NCI-H748 treated with DMSO at 0.1 percent for 48 hours (cell line): ENCODE measurements at places on chromosomes 2 and 18.

DNA sequence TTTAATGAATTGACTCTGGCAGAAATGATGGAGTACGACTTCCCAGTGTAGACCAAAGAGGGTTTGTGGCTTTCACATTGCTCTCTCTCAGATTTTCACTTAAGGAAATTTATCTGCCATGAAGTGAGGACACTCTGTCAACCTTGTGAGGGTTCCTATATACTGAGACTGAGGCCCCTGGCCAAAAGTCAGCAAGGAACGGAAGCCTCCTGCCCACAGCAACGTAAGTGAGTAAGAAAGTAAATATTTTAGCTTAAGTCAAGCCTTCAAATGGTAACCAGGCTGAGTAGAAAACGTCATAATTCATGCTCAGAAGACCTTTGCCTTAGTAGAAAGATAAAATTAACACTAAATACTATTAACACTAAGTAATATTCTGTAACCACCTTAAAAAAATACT lies 1080.5 kb upstream of the ACVR2A start:
- DNase-seq: no peak

- DNase-seq: no peak
These were observed 77.1 kb downstream of the SPATS2L start for GRCh38 chr2:200383380-200384110.

GRCh38 chr2:119487434-119488244 lies 36.6 kb downstream of the SCTR start:
- no peak for DNase-seq

- DNase-seq: no peak
These were observed 757.7 kb upstream of the ID2 start for GRCh38 chr2:7924023-7924762.

DNA sequence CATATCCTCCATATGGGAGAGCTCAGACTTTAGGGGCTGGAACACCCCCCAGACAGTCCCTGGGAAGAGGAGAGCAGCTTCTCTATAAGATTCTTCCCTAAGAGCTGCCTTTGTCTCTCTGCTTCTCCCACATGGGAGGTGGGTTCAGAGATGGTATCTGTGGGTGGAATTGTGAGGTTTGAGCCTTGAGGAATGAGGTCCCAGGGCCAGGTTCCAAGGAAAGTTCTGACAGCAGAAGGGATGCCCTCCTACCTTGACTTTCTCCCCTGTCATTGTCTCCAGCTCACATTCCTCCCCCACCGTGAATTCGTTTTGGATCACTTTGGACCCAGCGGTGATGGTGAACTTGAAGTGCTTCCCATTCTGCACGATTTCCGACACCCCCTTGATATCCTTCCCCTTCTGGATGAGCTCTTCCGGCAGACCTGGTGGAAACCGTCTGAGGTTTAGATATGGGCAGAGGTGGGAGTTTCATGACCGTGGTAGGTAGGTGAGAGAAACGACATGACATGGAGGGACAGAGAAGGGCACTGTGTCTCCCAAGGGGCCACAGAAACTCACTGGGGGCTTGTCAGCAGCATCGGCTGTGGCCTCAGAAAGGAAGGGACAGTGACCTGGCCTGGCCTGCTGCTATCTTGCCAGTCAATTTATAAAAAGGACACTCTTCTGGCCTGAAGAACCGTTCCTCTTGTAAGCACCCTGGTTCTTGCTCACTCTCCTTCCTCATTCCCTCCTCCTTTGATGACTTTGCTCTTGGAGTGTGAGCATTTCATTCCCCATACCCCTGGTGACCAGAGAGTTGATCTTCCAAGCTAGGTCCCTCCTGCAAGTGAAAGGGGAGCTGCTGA lies 1.7 kb downstream of the FABP1 start:
- DNase-seq: no peak

DNA sequence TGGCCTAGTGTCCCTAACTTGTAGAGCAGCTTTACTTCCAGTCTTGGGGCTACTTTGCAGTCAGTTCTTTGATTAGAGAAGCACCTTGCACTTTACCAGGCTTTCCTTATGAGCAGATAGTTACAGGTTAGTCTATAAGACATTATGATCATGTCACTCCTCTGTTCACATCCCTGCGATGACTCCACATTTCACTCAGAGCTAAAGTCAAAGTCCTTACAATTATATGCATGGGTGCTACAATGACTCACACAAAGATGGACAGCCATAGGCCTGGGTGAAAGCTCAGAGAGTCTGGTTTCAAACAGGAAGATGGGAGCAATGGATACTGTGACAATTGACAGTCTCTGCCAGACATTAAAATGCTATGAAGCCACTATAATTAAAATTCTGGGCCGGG lies 27.1 kb upstream of the SSB start:
- no peak for DNase-seq

- DNase-seq: no peak
These were observed 929.0 kb upstream of the NRXN1 start for GRCh38 chr2:51960841-51961335.

GRCh38 chr2:168541858-168542257 lies 85.8 kb downstream of the CERS6 start:
- DNase-seq: no peak

DNA sequence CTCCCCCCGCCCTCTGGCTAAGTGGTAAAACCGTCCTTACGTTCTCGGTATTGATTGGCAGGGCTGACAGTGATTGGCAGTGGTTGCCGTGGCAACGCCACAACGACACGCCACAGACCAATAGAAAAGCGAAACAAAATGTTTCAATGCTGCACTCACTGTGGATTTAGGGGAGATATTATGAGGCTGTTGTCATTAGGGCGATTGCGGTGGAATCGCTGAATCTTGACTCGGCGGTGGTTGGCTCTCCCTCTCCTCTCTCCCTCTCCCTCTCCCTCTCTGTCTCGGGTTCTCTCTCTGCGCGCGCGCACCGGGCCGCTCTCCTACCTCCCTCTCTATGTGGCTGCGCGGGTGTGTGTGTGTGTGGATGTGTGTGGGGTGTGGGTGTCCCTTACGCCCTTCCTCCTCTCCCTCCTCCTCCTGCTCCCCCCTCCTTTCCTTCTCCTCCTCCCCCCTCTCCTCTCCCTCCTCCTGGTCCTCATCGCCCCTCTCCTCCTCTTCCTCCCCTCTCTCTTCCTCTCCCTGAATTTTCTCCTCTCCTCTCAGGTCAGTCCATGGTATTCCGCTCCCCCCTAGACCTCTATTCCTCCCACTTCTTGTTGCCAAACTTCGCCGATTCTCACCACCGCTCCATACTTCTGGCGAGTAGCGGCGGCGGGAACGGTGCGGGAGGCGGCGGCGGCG lies at the start of gene SIX3:
Gene SIX3, plus strand, starts transcription at position 152 of the 684 bp plus-strand sequence. Its CDS starts 403 bp downstream, at position 555.
- DNase-seq: peak; percentile 87

DNA sequence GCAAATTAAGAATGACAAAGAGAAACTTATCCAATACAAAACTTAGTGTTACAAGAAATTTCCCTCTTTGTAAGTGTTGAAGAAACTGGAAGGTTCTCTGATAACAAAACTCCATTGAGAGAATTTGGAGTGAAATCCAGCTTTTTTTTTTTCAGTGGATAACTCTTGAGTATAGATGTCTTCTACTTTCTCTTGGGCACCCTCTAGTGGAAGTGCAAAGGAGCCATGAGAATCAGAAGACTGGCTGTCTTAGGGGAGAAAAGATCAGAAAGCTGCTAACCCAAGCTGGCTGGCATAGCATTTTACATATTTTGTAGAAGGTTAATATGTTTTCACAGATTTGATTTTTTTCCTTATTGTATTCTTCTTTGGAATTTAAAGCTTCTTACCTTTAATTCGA lies 138.8 kb upstream of the SATB2 start:
- DNase-seq: no peak

- no peak for DNase-seq
These were observed 6.5 kb downstream of the SUCLG1 start for GRCh38 chr2:84452624-84453023.

- DNase-seq: no peak
These were observed 70.2 kb upstream of the MEIS1 start for GRCh38 chr2:66364495-66365333.

DNA sequence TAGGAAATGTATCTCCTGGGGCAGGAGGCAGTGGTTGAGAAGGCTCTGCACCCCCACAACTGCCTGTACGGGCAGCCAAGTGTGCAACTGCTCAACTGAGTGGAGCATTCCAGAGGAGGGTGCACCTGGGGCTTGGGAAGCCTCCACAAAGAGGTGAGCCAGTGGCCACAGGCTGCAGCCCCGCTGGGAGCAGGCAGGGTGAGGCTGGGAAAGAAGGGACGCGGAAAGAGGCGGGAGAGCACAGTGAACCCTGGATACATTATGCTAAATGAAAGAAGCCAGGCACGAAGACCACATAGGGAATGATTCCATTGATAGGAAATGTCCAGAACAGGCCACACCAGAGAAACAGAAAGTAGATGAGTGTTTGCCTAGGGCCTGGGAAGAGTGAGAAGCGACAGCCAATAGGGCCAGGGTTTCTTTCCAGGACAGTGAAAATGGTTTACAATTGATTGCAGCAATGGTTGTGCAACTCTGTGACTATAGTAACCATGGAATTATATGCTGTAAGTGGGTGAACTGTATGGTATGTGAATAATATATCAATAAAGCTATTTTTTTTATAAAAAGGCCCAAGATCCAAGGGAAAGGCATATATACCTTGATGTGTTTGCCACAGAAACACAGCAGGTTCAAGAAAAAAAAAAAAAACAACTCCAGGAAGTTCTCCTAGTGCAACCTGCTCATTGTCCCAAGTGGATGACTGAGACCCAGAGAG lies 82.4 kb downstream of the DDX1 start:
- no peak for DNase-seq

DNA sequence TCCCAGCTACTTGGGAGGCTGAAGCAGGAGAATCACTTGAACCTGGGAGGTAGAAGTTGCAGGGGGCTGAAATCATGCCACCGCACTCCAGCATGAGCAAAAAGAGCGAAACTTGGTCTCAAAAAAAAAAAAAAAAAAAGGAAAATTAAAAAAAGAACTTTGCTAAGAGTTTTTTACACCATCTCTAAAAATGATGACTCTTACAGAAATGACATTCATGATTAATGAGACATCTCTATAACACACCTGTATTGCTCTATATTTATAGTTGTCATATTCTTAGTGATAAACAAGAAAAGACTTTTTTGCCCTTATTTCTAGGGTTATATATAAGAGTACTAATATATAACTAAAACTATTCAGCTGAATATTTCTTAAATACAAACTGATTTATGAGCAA lies 34.4 kb downstream of the ANKRD44 start:
- no peak for DNase-seq

- DNase-seq: no peak
These were observed 26.3 kb upstream of the MOCOS start for GRCh38 chr18:36160959-36161371.

GRCh38 chr2:233295891-233296290 lies 11.7 kb upstream of the SAG start:
- DNase-seq: no peak

GRCh38 chr2:55099493-55099877 lies 49.2 kb upstream of the RTN4 start:
- no peak for DNase-seq

- DNase-seq: no peak
These were observed 342.6 kb downstream of the CTNNA2 start for GRCh38 chr2:79855264-79856006.

DNA sequence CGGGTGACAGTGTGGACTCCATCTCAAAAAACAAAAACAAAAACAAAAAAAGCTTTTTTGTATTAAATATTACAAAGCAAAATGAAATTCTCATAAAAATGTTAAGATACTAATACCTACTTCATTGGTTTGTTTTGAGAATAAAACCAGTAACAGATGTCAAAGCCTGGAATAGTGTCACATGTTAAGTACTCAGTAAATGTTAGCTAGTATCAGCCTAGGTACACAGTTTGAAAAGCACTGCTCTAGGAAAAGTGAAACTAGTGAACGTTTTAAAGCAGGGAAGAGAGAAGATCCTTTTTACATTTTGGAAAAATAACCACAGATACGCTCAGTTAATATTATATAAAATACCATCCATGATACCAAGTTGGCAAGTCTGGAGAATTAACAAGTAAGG lies 37.1 kb upstream of the ADAM17 start:
- no peak for DNase-seq

GRCh38 chr2:46858702-46859090 lies 56.9 kb downstream of the MCFD2 start:
- DNase-seq: no peak

GRCh38 chr2:160406591-160407392 lies 86.8 kb downstream of the RBMS1 start:
- peak; percentile 31 for DNase-seq

DNA sequence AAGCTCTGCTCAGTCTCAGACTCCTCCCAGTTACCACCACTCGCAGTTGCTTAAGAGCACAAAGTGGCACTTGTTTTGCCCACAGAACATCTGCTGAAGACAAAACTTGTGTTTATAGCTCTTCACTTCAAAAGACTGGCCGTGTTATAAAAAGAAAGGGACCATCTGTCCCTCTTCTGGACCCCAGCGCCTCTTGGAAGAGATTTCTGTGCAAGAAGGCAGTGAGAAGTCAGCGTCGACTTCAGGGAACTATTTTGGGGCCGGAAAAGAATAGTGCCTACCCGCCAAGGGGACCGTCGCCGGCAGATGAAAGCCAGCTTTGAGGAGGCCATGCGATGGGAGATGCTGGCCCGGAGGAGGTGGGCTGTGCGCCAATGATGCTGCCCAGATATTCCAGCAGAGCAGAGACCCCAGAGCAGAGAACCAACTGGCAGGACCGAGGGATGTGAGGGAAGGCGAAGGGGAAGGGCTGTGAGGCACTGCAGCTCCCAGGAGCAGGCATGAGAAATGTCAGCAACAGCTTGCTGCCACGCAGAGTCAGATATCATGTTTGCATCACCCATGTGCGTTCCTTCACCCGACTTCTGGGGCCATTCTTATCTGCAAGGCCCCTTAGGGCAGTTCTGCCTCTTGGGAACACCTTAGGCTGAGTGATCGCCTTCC lies 270.9 kb downstream of the ATAD2B start:
- DNase-seq: no peak

DNA sequence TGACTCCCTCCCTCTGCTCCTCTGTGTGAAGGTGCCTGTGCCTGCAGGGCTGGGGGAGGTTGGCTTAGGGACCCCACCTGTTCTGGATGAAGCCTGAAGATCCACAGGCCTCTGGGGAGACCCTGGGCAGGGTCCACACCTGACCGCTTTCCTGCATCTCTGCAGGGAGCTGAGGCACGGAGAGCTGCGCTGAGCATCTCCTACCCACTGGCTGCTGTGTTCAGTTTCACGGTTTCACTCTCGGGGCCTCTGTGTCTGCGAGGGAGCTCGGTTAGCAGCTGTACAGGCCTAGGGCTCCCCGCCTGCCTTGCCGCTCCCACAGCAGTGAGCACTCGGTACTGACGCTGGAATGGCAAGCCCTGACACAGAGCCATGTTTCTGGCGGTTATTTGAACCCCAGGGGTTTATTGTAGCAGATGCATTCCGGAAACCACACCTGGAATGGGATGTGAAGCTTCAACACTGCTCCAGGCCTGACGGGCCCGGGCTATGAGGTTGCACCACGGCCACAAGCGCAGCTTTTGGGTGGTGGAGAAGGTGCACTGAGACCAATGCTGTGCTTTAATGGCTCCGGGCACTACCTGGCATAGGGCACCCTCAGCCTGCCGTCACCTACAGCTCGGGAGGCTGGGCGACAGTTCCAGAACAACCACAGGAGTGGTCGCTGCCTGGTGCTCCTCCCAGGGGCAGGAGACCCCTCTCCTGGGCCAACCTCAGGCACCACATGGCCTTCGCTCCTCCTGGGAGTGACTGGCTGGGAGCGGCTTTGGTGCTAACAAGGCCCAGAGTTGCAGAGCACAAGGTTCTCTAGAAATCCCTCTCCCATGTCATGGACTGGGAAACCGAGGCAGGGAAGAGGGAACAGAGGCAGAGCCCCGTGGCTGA lies 257.9 kb downstream of the NDUFA10 start:
- DNase-seq: no peak

- no peak for DNase-seq
These were observed 43.4 kb downstream of the DSC3 start for GRCh38 chr18:30999186-30999585.

- no peak for DNase-seq
These were observed 108.7 kb downstream of the FEZ2 start for GRCh38 chr2:36489281-36489680.
